ENCODE measurements at places on chromosomes 13 and 19.

- DNase-seq, result no peak
Observed at GRCh38 chr19:18488403-18488723, 33.5 kb downstream of the ELL start.

DNA sequence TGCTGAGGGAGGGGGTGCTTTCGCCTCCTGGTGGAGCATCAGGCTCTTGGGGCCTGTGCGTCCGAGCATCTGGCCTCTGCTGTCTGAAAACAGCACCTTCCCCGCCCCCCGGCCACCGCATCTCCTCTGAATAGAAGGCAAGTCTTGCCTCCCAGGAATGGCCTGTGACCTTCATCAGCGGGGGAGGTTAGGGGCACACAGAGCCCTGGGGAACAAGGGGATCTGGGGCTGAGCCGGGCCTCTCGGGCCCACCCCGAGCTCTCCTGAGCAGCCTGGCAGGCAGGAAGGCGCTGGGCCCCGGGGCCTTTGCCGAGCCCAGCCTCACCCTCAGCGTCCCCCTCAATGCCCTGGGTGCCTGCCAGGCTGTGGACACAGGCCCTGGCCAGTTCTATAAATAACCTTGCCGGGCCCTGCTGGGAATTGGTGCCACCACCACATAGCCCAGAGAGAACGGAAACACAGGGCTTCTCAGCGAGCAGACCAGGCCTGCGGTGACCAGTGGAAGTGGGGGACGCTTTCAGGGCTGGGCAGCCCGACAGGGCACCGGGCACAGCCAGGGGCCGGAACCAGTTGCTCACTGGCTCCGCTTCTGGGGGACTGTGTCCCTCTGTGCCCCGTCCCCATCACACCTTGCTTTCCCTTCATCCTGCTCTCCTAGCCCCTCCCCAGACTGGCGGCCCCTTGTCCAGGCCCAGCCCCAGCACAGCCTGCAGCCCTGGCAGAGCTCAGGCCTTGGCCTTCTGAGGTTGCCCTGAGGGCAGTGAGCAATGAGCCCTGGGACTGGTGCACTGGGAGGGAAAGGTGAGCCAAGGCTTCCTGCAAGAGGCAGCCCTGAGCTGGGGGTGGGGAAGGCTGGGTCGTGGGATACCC is 9.5 kb downstream of the STK11 start:
- DNase-seq, result peak; percentile 77

- no peak for DNase-seq
Observed at GRCh38 chr19:12126707-12127106, 13.4 kb downstream of the ZNF20 start.

DNA sequence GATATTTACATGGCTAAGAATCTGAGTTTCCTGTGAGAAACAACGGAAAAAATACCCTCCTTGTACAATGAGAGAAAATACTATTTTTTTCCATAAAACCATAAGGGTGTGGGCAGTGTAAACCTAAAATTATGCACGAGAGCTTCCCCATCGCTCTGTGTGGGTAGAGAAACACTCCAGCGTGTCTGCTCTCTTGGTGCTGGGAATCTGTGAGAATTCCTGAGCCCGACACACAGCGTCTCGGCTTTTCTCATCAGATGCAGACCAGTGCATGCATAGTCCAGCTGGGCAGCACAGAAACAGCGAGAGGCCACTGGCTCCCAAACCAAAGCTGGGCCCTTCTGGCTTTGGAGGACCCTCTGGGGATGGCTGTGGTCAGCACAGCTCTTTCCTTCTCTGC is 12.0 kb downstream of the PLPP2 start:
- DNase-seq, result no peak

- no peak for DNase-seq
Observed at GRCh38 chr19:38252385-38252784, 3.8 kb downstream of the PPP1R14A start.

DNA sequence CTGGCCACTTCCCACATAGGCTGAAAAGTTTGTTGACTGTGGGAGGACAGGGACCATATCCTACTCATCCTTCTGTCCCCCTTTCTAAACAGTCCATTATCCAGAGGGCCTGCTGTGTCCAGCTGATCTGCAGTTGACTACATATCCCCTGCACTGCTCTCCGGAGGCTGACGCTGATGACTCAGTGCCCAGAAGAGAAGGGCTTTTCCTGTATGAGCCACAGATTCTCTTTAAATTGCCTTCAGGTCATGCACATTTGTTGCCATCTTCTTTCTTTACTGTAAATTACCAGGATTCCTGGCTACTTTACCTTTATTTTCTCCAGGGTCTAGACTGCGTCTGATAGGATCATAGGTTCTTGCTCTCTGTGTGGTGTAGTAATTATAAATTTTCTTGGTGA is 125.2 kb downstream of the LACC1 start:
- no peak for DNase-seq

GRCh38 chr19:46603195-46603637 is 2.1 kb downstream of the CALM3 start:
- no peak for DNase-seq

- no peak for DNase-seq
Observed at GRCh38 chr19:41302624-41303351, 7.2 kb upstream of the CCDC97 start.

DNA sequence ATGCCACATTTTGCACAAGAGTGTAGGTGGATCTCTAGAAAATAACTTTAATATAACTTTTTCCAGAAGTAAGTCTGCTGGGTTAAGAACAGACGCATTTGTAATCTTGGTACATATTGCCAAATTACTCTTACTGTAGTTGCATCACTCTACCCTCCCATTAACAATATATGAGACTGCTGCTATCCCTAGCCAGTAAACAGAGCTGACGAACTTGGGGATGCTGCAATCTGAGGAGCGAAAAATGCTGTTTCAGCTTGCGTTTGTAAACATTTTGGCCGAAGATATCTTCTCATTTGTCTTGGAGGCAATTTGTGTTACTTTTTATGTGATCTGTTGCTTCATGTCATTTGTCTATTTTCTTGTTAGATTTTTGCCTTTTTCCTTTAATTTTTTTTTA is 1482.8 kb downstream of the OLFM4 start:
- no peak for DNase-seq

DNA sequence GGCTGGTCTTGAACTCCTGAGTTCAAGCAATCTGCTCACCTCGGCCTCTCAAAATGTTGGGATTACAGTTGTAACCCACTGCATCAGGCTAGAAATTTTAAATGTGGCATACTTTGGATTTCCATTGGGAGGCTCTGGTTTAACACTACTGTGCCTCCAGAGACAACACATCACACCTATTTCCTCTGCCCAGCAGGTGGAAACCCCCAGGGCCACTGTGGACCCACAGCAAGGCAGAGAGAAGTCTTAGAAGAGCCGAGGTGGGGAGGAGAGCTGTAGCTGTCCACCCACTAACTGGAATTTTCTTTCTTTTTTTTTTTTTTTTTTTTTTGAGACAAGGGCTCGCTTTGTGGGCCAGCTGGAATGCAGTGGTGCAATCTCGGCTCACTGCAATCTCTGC is 39.4 kb downstream of the IER2 start:
- no peak for DNase-seq

DNA sequence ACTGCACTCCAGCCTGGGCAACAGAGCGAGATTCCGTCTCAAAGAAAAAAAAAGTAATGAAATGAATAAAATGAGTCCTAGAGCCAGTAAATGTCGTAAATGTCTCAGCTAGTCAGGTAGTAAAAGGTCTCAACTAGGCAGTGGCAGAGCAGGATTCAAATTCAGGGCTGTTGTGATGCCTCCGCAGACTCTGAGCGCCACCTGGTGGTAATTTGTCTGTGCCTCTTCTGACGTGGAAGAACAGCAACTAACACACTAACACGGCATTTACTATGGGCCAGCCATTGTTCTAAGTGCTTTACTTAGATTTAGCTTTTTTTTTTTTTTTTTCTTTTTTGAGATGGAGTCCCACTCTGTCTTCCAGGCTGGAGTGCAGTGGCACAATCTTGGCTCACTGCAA is 30.2 kb downstream of the CYP2F1 start:
- peak; percentile 84 for DNase-seq

- no peak for DNase-seq
Observed at GRCh38 chr13:21777813-21778212, 106.9 kb downstream of the FGF9 start.
